ENCODE measurements at places on chromosomes 1 and 21.

- DNase-seq, result peak; percentile 68
These were observed 9.8 kb downstream of the OVGP1 start for GRCh38 chr1:111417755-111418154.

GRCh38 chr1:230219174-230220067 lies 152.4 kb downstream of the GALNT2 start:
- no peak for DNase-seq

GRCh38 chr1:84406346-84406861 lies 8.1 kb downstream of the DNASE2B start:
- DNase-seq, result no peak

DNA sequence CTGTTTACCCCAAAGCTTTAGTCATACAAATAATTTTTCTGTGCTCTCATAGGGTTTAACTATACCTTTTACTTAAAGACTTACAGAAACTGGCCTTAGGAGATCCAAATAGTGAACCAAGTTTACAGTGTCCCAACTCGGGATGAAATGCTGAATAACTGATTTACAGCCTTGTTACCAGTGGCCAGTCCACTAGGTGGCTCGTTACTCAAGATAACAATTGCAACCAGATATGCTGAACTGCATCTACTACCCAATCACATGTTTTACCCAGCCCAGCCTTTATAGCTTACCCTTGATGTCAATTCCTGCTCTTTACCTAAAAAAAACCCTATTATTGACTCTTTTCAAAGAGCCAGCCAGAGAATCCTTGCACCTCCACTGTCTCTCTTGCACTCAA lies 1148.8 kb upstream of the ADGRL4 start:
- peak; percentile 42 for DNase-seq

- DNase-seq, result no peak
These were observed 377.8 kb downstream of the KCNH1 start for GRCh38 chr1:210755991-210756659.

GRCh38 chr1:232574077-232574476 lies 55.9 kb downstream of the SIPA1L2 start:
- DNase-seq, result no peak

DNA sequence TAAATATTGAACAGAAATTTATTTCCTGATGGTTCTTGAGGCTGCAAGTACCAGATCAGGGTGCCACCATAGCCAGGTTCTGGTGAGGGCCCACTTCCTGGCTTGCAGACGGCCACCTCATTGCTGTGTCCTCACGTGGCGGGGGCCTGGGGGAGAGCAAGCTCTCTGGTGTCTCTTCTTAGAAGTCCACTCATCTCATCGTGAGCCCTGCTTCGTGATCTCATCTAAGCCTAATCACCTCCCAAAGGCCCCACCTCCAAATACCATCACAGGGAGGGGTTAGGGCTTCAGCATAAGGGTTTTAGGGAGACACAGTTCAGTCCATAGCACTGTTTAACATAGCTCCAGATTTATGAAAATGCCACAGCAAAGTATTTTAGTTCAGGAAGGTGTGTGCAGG lies 119.7 kb downstream of the PRDM2 start:
- no peak for DNase-seq

- no peak for DNase-seq
These were observed 146.7 kb downstream of the HLX start for GRCh38 chr1:221025956-221026355.

DNA sequence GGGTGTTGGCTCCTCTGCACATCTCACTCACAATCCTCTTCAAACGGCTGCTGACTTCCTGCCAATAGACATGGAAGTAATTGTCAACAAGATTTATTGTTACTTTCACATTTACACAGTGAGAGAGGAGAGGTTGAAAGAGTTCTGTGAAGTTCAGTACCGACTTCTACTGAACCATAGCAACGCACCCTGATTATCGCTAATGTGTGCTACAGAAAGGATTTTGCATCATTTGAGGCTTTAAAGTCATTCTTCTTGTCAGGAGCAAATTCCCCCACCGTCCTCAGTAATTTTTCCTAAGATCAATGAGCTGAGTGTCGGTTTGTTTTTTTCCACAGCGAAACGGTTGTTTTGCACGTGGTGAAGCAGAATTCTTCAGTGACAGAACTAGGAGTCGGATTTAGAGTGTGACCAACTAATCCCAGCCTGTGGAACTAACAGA lies 361.0 kb downstream of the ADGRL2 start:
- DNase-seq, result no peak

- no peak for DNase-seq
These were observed 40.6 kb upstream of the LBR start for GRCh38 chr1:225468270-225469020.

DNA sequence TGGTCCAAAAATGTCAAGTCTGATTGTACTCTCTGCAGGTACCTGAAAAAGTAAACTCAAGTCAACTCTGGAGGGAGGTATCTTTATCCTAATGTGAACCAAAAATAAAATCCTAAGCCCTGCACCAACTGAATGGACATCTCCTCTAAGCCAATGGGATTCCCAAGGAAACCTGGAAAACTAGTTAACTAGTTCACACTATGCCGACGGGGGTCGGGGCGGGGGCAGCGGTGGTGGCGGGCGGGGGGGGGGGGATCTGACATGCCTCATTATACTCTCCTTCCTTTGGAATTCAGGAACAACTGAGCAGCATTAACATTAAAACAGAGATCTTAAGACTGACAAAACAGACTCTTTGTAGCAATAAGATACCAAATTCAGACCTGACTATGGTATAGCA lies 452.6 kb upstream of the CAMK1G start:
- DNase-seq, result no peak

DNA sequence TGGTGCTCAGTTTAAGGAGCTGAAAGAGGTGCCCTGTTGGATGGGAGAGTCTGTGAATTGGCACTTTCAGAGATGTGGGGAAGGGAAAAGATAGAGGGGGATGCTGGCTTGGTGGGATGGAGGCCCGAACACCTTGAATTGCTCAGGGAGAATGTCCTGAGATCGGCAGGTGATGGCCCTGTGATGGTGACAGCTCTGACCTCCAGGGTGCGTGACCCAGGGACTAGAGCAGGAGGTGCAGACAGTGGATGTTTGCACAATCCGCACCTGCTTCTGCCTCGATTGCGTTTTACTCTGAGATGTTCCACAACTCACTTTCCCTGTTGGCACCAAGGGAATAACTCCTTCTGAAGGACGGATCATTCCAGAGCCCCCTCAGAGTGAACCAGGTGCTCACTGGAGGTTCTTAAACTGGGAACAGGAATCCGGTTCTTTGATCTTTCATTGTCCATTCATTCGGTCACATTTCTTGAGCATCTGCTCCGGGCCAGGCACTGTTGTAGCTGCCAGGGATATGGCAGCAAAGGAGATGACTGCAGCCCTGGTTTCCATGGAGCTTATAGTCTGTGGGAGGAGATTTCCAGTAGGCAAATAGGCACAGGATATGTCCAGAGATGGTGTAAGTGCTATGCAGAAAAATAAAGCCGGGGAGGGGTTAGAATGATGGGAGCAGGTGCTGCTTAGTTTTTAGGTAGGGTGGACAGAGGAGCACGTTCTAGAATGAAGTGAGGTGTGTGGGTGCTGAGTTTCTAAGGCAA lies 226.6 kb upstream of the TMEM51 start:
- no peak for DNase-seq

DNA sequence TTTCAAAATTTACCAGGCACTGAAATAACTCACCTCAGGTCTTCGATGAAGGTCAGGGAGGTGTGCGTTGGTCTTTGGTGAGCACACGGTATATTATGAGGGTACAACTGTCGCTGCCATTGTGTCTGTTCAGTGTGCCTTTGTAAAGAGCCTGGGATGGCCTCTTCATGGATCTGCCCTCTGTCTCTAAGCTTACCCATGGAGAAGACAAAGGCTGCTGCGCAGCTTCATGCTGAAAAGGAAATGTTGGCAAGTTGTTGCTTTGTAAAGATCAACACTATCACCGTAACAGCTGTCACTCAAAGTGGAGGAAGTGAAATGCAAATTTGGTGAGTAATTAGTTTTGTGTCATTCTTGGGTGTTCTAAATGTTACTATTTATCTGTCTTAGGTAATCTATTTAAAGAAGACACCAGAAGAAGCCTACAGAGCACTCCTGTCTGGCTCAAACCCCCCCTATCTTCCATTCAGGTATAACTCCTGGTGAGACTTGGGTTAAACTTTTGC lies 71.6 kb downstream of the CDC14A start:
- no peak for DNase-seq

GRCh38 chr1:234683127-234683860 lies 73.3 kb upstream of the IRF2BP2 start:
- DNase-seq, result no peak

DNA sequence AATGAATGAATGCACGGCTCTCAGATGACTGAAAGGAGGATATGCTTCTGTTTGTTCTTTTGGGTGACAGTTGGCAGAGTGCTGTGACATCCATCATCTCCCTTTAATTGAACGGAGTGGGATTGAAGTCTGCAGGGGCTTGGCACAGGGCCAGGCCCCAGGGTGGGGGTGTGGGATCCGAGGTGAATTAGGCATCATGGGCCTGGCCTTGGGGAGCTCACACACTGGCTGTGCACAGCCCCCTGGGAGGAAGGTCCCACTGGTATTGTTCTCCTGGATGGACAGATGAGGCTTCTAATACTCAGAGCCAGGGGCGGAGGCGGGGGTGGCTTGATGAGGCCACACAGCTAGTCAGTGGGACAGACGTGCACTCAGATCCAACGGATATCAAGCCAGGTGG lies 19.3 kb downstream of the EPHB2 start:
- no peak for DNase-seq

DNA sequence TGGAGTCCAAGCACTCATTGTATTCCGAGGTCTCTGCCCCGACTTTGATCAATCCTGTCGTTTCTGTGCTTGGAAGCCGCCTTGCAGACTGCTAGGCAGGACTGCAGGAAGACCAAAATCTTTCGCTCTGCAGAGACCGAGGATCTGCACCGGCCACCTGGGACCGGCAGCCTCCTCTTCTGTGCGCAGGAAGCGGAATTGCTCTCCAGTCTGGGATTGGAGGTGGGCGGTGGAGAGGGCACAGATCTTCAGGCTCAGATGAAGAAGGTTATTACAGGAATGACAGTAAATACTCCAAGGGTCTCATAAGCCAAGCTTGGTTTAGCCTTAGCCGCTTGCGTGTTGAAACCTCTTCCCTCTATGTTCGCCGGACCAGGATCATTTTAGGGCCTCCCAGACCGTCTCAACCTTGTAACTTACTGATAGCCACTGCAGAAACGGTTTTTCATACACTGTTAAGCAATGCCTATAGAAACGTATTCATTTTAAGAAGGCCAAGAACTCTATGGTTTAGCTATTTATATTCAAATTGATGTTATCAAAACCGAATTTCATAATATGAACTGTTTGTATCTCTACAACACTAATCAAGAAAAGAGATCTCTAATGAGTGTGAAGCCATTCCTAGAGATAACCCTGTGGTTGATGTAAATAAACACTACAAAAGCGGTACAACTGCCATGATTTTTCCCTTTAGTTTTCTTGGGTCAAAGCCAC lies 1.1 kb downstream of the MIA3 start:
- DNase-seq, result peak; percentile 51

- no peak for DNase-seq
These were observed 100.8 kb upstream of the RNPC3 start for GRCh38 chr1:103424650-103425049.

DNA sequence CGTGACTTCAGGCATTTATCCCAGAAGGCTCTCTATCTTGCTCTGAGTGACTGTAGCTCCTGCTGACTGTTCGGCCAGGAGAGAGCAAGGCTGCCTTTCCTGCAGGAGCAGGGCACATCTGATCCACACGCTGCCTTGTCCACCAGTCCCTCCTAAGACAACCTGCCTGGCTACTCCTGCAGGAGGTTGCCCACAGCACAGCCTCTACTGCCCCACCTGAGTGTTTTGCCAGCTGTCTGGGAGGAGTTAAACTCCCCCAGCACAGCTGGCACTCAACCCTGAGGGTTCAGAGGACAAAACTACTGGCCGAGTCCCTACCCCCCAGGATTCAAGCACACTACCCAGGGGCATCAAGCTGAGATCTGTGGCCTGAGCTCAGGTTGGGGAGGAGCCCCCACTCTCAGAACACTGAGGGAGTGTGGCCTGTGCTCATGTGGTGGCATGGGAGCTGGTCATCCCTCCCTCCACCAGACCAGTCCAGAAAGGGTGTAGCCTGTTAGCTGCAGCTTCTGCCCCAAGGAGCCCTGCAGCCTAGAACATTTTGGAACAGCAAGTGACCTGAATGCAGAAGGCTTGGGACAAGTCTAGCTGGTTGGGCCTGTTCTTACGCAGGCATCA lies 237.3 kb downstream of the SLC44A5 start:
- DNase-seq, result no peak

DNA sequence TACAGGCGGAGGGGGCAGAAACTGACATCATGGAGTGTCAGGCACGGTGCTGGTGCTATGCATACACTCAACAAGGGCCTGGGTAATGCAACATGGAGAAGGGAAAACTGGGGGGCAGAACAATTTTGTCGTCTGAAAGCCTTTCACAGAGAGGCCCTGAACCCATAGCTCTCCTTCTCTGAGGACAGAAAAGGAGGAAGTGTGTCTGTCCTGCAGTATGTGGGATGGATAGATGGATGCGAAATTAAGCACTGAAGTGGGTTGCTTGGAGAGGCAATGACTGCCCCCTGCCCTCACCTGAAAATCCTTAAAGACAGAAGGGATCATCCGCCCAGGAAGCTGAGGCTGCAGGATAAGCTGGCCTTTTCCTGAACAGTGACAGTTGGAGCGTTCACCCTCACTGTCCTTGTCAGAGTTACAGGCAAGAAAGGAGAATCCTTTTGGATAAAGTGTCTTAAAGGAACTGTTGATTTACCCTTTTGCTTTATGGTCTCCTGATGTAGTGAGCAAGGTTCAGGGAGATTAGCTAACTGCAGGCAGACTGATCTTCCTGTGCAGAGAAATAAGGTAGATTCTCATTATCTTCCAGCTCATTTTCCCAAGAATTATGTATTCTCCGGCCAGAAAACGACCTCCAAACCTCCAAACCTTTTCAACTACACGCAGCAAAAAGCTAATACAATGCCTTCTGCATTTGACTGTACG lies 1.6 kb upstream of the FAM20B start:
- DNase-seq, result no peak

GRCh38 chr21:41346758-41347157 lies 15.1 kb upstream of the MX2 start:
- DNase-seq, result no peak

DNA sequence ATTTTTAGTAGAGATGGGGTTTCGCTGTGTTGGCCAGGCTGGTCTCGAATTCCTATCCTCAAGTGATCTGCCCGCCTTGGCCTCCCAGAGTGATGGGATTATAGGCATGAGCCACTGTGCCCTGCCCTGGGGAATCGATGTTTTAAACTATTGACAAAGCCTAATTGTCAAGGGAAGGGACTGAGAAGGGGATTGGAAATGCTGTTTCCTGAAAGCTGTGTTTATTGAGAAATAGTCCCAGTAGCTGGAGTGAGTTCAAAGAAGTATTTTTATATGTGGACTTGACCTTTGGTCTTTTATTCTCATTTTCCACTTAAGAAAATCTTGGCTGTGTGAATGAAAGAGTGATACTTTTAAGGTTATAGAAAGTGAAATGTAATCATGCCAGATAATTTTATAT lies 47.5 kb downstream of the KIF1B start:
- peak; percentile 35 for DNase-seq
